ENCODE measurements at places on chromosomes 3 and 15.

DNA sequence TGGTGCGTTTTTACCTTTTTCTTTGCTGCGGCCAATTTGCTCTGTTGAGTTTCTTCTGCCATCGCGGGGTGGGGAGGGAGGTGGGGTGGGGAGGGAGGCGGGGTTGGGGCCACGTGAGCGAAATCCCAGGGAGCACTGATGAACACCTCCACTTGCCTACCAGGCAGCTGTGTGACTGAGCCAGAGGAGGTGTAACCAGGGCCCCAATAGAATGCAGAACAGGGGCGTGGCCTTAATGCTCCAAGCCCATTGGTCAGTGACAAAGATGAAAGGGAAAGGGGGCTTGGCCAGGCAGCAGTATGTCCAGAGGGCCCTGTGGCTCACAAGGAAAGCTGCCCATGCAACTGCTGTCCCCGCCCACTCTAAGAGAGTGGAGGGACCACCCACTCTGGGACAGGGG, 21.4 kb upstream of the OR4F6 start:
- DNase-seq: no peak

- no peak for DNase-seq
Measured at GRCh38 chr3:9994086-9994844, 7.6 kb upstream of the EMC3 start.

GRCh38 chr15:37586011-37586583, 348.3 kb upstream of the TMCO5A start:
- DNase-seq: no peak

GRCh38 chr15:80856809-80857377, 77.7 kb downstream of the CEMIP start:
- DNase-seq: no peak

DNA sequence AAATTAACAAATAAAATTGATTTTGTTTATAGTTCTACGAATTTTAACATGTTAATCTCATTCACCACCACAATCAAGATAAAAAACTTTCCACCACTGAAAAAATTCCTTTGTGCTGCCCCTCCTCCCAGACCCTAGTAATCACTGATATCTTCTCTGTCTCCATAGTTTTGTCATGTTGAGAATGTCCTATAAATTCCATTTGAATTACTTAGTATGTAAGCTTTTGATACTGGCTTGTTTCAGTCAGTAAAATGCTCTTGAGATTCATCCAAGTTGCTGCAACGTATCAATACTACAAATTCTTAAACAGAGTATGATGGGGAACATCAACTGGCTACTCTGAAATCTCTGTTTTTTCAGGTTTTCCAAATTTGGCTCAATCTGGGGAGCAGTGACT, 129.6 kb downstream of the CTNNB1 start:
- DNase-seq: no peak

- no peak for DNase-seq
Measured at GRCh38 chr3:46668591-46668990, 24.9 kb downstream of the ALS2CL start.

DNA sequence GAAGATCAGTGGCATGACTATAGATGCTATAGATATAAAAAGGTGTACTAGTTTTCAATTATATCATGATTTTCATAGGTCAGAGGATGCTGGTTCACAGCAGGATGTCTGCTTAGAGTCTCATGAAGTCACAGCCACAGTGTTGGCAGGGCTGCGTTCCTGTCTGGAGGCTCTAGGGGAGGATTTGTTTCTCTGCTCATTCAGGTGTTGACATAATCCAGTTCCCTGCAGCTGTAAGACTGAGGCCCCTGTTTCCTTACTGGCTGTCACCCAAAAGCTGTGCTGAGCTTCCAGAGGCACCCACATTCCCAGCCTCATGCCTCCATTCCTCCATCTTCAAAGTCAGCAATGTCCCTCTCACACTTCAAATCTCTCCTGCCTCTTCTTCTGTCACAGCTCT, 170.7 kb downstream of the OCA2 start:
- DNase-seq: no peak

- peak; percentile 86 for DNase-seq
Measured at GRCh38 chr3:177358091-177358976, 161.1 kb upstream of the TBL1XR1 start.

DNA sequence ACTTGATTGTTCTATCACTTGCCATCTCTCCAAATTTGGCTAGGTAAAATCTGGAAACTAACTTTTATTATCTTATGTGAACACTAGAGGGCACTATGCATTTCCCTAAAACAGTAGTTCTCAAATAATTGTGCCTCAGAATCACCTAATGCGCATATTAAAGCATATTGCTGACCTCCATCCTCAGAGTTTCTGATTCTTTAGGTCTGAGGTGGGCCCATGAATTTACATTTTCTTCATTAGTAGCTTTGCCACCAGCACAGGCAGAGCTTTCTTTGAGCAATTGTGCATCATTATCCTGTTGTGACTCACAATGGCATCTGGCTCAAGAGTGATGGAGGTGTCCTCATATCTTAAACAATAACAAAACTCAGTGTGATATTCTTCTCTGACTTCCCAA, 17.5 kb upstream of the BCHE start:
- DNase-seq: no peak

- DNase-seq: no peak
Measured at GRCh38 chr3:124407260-124407659, 323.0 kb upstream of the UMPS start.

GRCh38 chr15:56351353-56351752, 13.9 kb upstream of the TEX9 start:
- DNase-seq: no peak

GRCh38 chr3:53534676-53535400, 40.4 kb downstream of the CACNA1D start:
- DNase-seq: no peak

GRCh38 chr3:169835533-169835932, 22.8 kb upstream of the LRRC34 start:
- DNase-seq: no peak

DNA sequence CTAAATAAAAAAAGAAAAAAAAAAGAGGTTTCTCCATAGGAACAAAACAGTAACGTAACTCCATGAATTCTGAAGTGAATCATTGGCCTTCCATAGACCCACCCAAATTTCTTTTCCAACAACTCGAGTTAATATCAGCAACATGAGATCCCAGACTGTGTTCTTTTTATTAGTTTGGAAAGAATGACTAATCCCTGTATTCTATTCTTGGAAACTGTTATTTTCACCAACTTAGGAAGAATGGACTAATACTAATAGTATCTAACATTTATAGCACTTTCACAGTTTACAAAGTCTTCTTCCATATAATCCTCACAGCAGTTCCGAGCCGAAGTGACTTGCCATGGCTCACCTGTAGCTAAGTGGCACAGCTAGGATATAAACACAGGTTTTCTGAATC, 72.7 kb upstream of the SLC4A7 start:
- DNase-seq: no peak

GRCh38 chr3:47431225-47431624, 44.5 kb downstream of the SCAP start:
- DNase-seq: no peak

DNA sequence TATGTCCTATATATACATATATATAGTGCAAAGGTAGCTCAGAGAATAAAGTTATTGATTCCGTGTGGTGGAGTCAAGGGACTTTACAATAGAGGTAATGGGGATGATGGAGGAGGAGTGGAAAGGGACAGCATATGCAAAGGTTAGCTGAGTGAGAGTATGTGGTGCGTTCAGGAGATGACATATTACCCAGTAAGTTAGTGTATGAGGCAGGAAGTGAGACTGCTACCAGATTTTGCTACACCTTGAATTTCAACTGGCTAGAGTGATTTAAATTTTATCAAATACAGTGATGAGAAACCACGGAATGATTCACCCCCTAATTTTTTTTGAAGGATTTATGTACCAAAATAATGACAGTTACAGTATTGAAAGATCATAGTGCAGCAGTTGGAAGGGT, 2.8 kb downstream of the ACTL6A start:
- no peak for DNase-seq

DNA sequence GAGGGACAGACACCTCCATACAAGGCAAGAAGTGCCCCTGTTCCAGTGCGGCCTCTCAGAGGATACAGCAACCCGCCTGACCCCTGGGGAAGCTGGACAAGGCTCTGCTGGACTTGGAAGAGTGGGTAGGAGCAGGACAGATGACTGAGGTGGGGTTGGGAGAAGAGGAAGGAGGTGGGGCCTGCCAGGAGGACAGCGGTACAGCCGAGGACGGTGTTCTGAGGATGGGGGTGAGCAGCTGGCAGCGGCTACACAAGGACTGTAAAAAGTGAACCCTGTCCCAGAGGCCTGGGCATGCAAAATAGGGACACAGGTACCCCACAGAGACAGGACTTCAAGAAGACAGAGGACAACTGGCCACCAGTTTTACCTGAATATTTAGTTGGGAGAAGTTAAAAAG, 23.5 kb upstream of the ELP6 start:
- no peak for DNase-seq

- no peak for DNase-seq
Measured at GRCh38 chr3:71258116-71258515, 325.4 kb downstream of the FOXP1 start.

DNA sequence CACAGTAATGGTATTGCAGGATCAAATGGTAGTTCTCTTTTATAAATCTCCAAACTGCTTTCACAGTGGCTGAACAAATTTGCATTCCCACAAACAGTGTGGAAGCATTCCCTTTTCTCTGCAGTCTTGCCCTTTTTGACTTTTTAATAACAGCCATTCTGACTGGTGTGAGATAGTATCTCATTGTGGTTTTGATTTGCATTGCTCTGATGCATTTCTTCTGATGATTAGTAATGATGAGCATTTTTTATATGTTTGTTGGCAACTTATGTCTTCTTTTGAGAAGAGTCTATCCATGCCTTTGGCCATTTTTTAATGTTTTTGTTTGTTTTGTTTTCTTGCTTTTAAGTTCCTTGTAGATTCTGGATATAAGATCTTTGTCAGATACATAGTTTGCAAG, 316.1 kb upstream of the TMCO5A start:
- DNase-seq: no peak

GRCh38 chr3:170240671-170241070, 18.4 kb downstream of the PRKCI start:
- no peak for DNase-seq

DNA sequence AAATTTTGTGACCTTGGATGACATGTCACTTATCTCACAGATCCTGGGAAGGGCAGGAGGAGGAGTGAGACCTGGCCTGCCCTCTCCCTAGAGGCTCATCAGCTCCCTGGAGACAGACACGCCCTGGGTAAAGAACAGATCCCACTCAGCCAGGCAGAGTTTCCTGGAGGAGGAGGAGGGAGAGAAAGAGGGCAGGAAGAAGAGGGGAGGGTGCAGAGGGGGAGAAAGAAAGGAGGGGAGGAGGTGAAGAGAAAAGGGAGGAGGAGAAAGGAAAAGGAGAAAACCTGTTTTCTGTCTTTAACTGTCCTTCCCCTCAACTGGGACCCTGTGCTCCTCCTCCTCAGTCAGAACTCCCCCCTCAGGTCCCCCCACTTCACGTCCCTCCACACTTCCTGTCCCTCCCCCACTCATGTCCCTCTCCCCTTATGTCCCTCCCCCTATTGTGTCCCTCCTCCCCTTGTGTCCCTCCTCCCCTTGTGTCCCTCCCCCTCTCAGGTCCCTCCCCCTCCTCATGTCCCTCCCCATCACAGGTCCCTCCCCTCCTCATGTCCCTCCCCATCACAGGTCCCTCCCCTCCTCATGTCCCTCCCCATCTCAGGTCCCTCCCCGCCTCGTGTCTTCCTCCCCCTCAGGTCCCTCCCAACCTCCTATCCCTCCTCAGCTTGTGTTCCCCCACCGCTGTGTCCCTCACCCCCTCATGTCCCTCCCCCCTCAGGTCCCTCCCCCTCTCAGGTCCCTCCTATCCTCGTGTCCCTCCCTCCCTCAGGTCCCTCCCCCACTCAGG, 52.3 kb upstream of the CGNL1 start:
- DNase-seq: peak; percentile 23

DNA sequence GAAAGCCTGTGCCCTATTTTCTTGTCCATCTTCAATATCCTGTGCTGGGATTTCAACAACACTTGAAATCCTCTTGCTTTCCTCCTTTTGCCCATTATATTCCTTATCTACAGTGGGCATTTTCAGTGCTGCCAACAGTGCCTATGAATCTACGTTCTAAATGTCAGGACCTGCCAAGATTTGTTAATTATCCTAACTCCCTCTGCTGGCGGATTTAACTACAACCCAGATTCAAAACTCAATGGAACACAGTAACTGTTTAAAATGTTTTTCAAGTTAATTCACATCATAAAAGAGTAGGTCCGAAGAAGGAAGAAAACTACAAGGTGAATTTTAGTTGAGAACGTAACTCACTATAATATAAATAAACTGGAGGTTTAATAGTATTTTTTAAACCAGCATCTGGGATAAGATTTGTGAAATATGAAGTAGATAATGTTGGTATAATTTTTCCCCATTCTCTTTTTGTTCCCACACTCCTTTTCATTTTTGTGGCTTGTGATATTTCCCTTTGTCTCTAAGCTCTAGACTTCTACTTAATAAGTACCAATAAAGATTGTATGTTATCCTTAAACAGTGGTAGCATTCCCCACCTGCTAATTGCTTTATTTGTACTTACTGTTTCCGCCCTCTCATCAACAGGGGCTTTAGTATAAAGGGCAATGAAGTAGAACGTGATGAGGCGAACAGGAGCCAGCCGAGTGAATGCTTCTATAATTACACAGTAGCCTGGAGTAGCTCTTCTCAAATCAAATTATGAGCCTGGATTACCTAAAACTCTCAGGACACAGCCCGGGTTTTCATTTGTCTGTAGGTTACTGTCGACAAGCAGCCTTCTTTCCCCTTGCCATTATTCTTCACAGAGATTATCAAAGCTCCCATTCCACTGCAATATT, 302.5 kb upstream of the ATP11B start:
- no peak for DNase-seq

DNA sequence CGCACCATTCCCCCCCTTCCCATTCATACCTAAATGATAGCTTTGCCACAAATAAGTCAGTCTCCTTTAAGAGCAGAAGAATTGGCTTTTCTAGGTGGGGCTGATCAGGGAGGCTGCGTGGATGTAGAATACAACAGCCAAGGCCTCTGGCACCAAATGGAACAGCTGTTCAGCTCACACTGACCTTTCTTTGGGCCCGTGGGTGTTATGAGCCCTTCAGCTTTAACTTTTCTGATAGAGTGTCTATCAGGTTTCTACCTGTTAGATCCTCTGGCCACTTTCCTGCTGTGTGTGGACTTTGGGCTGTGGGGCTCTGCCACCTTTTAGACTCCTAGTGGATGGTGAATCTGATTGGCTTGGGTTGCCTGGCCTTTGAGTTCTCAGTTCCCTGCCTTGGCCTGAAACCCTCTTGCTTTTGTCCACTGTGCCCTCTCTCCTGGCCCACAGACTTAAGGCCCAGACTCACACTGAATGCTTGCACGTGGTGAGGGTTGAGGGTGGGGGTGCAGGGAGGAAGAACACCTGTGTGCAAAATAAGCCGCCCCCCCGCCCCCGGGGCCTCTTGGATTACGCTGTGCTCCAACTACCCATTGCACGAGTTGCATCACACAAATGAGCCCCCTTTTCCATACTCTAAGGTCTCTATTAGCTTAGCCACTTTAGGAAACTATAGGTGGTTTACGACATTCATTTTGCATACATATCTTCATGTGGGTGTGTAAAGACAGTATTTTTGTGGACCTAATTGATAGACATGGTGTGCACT, 1.3 kb upstream of the RFX7 start:
- DNase-seq: peak; percentile 33
